ENCODE measurements at places on chromosomes 6 and 20.

DNA sequence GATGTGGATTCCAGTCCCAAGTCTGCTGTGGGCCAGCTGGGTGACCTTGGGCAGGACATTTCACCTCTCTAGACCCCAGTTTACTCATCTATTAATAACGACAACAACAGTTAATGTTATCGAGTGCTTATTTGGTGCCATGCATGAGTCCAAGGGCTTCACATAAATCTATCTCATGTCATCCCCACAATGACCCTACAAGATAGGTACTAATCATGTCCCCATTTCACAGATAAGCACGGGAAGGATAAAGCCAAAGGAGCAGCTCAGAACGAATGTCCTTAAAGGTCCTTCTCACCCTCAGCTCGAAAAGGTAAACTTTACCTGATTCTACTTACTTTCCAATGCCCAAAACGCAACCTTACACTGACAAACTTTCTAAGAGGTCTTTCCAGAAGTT, 35.7 kb downstream of the TRAM2 start:
- no peak for DNase-seq

GRCh38 chr20:6533761-6534479, 233.6 kb upstream of the BMP2 start:
- peak; percentile 60 for DNase-seq

- DNase-seq, result no peak
Measured at GRCh38 chr6:169775321-169775720, 23.9 kb downstream of the ERMARD start.

- no peak for DNase-seq
Measured at GRCh38 chr6:35475573-35475972, 7.4 kb downstream of the RPL10A start.

DNA sequence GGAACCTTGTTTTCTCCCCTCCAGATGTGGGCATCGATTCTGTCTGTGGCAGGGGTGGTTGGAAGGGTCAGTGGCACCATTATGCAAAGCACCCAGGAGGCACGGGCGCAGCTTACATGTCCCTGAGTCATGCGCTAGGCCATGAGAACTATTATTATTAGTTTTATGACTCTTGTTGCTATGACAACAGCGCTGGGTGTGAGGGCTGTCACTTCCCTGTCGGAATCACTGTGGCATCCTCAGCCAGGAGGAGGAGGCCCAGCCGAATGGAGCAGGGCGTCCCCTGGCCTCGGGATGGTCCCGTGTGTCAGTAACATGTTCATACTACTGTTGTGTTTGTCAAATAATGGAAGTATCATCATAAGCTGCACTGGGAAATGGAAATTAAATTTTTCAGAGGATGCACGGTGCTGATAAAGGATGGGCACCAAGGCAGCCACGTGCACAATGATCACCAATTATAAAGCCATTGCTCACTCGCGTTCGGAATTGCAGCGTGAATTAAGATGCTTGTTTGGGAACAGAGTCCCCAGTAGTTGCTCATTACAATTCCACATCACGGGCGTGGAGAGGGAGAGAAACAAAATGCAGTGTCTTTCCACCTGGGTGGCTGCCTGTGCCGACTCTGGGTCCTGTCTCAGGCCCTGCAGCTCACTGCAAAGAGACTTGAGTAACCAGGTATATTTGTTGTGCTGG, 247.9 kb downstream of the CDH4 start:
- DNase-seq, result no peak

DNA sequence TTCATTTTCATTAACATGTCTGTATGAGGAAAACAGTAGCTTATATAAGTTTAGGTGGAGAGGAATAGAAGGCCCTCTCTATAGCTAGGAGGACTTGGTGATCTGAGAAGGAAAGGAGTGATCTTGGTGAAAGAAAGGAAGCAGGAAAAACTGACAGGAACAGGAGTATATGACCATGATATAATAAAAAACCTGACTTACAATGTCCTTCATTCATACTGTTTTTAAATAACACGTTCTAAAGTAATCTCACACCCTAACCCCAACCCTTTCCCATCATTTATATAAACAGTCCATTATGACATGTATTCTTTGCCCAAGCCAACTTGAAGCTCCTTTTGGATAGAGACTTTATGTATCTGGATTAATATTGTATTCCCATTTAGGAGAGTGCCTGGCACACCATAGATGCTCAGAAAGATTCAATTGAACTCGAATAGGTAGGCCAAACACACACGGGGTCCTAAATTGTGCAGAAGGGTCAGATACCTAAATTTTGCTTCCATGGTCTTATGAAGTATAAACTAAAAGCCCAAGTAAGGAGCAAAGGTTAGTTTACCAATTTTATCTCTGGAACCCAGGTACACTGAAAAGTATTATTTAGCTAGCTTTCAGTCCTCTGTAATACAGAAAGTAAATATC, 75.9 kb downstream of the OR2B2 start:
- no peak for DNase-seq

DNA sequence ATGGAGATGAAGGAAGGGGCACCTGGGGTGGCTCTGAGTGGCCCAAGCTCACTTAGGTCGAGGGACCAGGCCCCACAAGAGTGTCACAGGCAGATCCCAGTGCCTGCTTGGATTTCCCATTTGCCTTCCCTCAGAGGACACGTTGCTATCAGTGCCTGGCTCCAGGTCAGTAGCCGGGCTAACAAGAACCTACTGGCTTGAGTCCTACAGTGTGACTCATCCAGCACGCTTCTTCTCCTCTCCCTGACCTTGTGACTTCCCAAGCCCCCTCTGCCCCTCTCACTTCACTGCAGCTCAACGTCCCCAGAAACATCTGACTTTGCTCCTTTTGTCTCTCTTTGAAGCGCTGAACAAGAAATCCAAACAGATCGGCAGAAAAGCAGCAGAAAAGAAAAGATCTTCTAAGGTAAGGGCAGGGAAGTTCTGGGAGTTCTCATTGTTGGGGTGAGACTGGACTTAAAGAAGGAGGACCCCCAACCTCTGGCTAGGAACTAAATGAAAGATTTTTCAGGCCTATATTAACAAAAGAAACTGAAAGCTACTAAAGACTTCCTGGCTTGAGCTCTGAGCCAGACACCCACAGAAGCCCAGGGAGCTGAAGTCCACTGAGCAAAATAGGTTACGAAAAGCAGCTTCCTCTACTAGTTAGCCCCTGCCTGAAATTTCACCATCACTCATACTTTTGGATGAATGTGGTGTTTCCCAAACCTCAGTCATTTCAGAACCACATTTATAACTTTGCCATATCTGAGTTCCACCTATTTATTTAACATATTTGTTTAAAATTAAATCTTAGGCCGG, 21.5 kb downstream of the ASIP start:
- DNase-seq, result no peak

GRCh38 chr6:33794910-33795623, 6.1 kb upstream of the LEMD2 start:
- no peak for DNase-seq

DNA sequence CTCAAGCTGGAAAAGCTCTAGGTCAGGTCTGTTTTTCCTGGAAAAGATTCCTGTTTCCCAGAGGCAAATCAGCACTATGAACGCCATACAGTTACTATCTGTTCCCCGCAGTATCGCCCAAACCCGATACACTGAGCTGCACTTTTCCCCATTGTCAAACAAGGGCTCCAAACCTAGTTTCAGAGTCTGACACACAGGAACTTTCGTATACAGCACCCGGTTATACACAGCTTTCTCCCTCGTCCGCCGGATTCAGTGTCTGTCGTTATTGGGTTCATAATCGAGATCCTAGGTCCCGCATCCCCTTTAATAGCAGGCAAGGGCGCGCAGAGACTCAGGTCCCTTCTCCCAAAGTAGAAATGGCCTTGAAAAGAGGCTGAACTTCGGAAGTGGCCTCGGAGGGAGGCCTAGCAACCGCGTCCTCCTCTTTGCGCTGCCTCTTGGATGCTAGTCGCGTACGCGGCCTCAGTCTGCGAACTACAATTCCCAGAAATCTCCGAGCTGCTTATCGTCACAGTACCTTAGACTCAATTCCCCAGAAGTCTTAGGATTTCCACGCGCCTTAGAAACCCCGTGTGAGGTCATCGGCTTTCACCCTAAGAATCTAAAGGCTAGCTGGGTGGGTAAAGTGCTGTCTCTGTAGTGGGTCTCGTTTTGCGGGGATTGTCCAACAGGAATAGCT, 34.2 kb downstream of the ZNF391 start:
- no peak for DNase-seq

DNA sequence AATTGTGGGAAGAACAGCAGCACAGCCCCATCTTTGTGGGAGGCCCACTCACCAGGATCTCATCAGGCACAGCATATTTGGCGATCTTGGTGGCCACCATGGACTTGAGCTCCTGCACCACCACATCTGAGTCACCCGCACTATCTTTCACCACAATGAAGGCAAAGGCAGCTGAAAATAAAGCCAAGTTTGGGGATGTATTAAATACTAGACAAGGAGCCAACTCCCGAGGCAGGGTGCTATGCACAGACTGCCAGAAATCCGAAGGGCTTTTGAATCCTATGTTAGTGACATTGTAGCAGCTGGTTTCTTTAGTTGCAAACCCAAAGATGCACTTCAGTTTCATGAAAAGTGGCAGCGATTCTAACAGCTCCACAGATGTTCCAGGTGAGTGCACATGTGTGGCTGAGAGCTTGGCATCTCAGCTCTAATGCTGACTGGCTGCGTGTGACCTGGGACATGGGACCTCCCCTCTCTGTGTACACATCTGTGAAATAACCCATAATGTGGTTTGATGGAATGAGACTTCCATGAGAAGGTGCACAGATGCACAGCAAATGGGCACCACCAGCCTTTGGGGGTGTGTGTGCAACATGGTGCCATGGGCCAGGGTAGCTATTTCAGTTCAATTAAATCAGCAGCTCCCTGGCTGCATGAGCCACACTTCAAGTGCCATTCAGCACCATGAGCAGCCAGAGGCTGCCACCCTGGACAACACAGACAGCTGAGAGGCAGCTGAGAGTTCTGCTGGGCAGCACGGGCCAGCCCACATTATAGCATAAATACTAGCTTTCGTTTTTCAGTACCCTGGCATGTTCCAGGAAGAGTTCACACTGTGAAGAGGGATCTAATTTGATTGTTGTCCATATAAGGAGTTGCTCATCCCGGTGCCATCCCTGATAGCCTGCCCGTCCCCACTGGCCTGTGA, 16.9 kb upstream of the APMAP start:
- no peak for DNase-seq

- no peak for DNase-seq
Measured at GRCh38 chr20:48455651-48456365, 372.0 kb downstream of the PREX1 start.

DNA sequence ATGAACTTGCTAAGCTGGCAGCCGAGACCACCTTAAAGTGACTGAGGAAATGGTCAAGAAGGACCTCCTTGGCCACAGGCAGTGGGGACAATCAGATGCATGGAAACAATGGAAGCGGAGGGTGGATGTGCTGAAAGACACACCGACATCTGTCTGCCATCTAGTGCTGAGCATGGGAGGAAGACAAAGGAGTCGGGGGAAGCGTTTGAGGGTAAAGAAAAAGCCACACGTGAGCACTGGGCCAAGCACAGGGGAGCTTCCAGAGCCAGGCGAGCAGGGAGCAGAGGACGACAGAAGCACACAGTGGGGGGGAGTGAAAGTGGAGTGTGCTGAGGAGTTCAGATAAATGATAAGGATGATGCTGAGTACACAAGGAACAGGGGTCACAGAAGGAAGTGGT, 367.8 kb downstream of the ZFAND3 start:
- no peak for DNase-seq

DNA sequence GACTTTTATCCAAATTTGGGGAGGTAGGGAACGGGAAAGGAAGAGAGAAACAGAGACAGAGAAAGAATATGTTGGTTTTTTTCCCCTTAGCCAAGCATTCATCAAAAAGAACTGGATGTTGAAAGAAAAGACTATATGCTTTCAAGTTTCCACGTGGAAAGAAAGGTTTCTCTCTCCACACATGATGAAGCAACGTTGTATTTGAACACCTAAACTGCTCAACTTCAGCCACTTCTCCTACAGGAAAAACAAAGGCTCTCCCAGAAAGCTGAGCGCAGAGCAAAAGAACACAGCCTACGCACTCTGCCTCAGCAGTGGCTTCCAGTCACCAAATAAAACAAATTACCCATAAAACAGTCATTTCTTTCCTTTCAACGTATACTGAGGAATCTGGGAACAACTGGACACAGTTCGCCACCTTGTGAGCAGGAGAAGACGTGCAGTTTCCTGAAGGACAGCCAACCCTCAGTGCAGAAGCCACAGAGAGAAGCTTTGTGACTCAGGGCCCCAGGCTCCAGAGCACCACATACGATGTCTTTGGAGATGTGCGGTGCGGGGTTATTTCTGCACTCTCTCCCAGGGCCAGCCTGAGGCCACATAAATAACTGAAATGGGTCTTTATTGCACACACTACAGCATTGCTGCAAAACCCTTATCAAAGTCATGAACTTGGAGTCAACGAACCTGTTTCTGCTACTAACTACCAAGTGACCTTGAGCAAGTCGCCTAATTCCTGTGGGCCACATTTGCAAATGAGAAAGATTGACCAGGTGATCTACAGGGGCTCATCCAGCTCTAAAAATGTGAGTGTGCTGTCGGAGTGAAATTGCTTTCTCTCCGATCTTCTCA, 10.1 kb downstream of the IL17F start:
- DNase-seq, result peak; percentile 54

DNA sequence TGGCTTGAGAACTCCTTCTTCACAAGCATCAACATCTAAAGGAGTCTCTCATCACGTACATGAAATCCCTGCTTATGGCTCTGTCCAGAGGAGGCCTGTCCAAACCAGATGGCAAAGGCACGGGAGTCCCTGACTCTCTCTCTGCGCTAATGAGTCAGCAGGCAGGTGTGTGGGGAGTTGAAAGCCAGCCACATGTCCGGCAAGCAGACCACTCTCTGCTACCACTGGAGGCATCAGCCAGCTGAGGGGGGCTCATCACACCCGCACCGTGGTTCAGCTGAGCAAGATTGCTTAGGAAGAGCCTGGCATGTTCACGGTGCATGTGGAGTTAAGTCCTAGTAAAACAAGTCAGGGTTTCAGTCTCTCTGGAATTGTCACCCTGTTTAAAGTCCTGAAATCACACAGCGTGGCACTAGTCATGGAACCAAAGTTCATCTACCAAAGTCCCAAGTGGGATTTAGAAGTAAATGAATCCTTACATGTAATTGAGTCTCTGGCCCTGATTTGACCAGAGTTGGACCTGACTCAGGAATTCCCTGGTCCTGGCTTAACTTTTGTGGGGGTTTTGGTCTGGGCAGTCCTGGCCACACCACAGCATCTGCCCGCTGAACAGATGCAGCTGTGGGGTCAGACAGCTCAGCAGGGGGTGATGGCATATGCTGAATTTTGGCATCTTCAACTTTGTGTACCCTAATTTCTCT, 155.2 kb upstream of the RIN2 start:
- DNase-seq, result no peak

DNA sequence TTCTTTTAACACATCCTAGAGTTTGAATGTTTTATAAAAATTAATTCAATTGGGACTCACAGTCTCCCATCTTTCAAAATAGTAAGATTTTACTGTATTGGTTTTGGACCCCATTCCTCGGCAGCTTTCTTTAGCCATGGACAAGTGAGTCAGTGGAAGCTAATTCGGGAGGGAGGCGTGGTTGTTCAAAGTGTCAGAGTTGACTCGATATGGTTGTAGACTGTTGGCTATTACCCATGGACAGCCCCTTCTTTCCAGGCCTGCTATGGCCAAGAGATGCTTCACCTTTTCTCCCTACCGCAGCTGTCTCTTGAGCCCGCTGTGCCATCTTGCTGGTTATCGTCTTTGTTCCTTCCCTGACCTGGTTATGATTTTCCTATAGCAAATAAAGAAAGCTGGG, 243.0 kb downstream of the CD83 start:
- DNase-seq, result no peak

All from GM04504 (cell line).